Activated T-cell treated with anti-CD3 and anti-CD28 coated beads for 48 hours (primary cell): ENCODE measurements at places on chromosomes 2 and 18.

DNA sequence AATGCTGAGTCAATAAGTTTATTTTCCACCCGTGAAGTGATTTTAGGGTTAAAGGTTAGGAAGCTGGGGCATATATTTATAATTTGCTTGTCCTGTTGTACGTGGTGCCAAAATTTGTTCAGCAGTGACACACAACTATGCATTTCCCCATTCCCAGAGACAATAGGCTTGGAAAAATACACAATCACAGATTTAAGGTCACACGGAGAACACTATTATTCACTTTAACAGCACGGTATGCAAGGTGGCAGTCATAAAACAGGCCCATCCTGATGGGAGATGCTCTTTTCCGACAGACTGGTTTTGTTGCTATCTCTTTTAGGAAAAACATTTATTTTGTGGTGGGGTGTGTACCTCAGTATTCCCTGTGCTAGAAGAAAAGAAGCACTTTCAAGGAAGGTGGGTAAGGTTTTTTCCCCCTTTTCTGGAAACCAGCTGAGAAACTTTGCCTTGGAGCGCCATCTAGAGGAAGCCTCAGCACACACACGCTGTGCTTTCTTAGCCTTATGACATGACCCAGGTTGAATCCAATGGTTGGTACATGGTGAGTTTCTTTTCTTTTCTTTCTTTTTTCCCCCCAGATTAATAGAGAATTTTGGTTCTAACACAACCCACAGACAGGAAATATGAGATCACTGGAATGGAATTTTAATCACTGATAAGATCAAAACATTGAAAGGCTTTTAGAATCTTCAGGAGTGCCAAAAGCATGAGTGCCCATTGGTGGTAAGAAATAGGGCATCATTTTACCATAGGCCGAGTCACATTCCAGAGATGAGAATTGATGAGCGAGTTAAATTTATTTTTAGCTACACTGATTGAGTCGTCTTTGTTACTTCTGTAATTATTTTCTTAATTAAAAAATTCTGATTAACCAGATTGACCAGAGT is 332.1 kb downstream of the AGPS start:
- peak; percentile 24 for DNase-seq

DNA sequence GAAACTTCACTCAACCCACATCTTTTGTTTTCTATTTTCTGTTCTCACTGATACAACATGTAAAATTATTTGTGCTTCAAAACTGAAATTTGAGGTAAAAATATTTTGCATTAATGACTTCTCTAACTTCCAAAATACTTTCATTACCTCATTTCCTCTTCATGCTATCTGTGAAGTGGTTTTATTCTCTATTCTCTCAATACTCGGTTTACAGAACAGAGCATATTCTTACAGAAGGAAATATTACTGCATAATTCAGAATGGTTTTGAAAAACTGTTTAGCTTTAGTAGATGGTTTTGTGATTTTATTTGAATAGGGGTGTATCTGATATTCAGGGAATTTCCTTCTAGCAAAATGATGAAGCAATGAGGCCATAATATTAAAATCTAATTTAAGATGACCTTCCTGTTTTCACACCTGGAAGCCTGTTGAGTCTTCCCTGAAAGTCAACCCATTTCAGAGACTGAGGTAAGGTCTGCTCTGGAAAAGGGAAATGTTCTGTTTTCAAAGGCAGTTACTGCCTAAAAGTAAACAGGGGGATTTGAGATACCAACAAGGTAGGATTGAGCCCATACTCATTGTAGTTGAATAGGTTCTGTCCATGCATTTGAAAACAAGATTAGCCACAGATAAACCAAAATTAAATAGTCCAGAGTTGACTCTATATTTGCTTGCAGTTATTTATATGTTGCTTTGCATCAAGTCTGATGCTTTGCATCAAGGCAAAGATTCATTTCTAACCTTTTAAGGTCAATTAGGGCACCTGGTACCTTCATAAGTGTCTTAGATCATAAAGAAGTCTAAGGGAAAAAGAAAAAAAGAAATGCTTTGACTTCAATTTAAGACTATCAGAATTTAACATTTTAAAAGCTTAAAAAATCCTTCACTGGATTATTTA is 50.8 kb upstream of the PEX13 start:
- no peak for DNase-seq

GRCh38 chr2:135664623-135665068 is 77.0 kb upstream of the UBXN4 start:
- DNase-seq: no peak

GRCh38 chr2:196314780-196315179 is 143.4 kb upstream of the STK17B start:
- no peak for DNase-seq

- no peak for DNase-seq
Observed at GRCh38 chr2:175834477-175834876, 167.6 kb downstream of the LNPK start.

DNA sequence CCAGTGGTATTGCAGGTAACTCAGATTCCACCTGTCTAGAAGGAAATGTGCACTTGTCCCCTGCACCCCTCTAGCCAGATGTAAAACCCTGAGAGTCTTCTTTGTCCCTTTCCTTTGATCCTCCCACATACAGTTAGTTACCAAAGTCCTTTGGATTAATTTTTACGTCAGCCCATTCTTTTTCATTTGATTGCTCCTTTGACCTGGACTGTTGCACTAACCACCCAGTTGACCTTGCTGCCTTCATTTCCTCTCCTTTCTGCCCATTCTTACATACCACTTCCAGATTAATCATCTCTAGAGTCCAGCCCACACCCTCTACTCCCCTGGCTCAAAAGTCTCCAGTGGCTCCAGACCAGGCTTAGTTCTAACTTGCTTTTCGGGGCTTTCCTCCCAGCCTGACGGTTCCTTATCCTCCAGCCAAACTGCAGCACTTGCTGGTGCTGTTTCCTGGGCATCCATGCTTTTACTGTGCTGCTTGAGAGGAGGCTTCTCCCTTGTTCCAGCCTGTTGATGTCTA is 99.3 kb downstream of the SPTBN1 start:
- no peak for DNase-seq

DNA sequence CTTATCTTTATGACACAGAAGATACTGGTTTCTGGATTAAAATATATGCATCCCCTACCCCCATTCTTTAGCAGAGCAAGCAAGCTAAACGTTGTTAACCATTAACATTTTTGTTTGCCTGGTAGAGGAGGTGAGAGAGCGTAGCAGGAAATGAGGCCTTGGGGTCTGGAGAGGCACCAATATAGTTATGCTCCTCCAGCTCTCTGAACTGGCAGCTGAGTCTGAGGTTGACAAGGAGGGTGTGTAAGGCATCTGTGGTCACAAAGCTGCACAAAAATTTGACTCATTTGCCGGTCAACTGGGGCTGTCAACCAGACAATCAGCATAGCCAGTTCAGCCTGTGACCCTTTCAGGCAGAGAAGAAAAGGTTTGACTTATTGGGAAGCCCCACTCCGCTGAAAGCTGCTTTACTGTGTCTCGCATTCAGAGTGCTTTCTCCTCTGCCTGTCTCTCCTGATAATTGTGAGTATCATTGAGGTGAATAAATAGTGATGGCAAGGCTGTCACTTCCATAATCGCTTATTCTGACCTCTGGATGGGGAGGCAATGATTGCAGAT is 647.5 kb upstream of the SETBP1 start:
- DNase-seq: no peak

GRCh38 chr18:3449512-3450011 is 410 bp upstream of the TGIF1 start:
- no peak for DNase-seq

GRCh38 chr2:185507719-185508118 is 230.9 kb upstream of the FSIP2 start:
- no peak for DNase-seq

GRCh38 chr2:229485857-229486256 is 214.8 kb upstream of the PID1 start:
- no peak for DNase-seq

GRCh38 chr2:196391149-196391479 is 219.7 kb upstream of the STK17B start:
- DNase-seq: no peak

GRCh38 chr2:239053801-239054503 is 206.1 kb downstream of the TWIST2 start:
- no peak for DNase-seq

DNA sequence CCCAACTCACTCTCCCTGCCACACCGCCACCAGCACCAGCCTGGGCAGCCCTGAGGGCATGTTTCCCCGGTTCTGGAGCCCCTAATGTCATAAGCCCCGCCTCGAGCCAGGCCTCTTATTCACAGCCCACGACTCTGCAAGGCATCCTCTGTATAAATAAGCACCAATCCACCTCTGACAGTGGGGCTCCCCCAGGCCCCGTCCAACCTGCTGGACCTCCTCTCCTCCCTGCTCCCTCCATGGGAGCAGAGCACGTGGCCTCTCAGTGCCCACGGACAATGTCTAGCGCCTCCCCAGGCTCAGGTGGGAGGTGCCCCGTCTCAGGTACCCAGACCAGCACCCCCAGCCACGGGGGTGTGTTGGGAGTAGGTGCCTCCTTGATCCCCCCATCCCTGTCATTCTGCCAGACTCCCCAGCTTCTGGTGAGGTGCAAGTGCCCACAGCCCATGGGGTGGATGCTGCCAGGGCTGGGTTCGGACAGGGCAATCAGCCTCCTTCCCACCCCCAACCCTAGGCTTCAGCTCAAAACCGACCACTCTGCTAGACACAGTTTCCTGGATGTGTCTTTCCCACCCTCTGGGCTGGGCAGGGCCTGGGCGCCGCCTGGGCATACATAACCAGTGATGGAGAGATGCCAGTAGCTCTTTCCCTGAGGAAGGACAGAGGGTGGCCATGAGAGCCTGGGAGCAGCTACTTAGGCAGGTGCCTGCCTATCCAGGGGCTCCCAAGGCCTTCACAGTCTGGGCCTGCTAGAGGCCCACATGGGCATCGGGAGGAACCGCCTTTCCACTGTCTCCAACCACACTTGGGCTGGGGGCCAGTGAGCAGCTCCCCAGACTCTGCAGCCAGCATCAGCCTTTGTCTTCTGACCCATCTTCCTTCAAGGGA is 1.6 kb upstream of the ADRA2B start:
- no peak for DNase-seq
